Effector CD4-positive, alpha-beta T cell (primary cell): ENCODE measurements at places on chromosomes 11 and 22.
A peak's percentile ranks its signal among the peaks of the same experiment; 100 is the strongest.

- DNase-seq = no peak
These were observed 208.1 kb upstream of the CADM1 start for GRCh38 chr11:115712296-115712695.

GRCh38 chr22:49712195-49712791, 115.4 kb downstream of the BRD1 start:
- DNase-seq = no peak

- DNase-seq = no peak
These were observed 45.9 kb upstream of the SYT7 start for GRCh38 chr11:61626580-61627380.

- DNase-seq = no peak
These were observed 48.5 kb downstream of the TPCN2 start for GRCh38 chr11:69097263-69097662.

DNA sequence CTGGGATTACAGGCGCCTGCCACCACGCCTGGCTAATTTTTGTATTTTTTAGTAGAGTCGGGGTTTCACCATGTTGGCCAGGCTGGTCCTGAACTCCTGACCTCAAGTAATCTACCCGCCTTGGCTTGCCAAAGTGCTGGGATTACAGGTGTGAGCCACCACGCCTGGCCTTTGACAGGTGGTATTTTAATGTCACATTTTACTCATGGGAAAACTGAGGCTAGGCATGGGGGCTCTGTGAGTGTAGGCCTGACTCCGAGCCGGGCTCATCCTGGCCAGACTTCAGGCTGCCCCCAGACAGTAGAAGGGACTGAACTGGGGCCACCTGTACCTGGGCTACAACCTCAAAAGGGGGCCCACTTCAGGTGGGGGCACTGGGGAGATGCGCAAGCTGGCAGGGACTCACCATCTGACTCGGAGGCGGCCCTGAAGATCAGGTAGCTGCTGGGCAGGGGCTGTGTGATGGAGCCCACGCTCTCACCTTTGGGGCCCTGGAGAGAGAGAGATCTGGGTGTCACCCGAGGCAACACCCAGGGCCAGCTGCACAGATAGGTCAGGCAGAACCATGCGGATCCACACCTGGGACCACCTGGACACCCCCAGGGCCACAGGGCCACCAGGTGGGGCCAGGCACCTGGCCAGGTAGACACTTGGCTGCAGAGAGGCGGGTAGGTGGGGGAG, 45.8 kb downstream of the OSBPL5 start:
- DNase-seq = no peak

GRCh38 chr11:104967534-104968354, 630 bp downstream of the CASP4 start:
- no peak for DNase-seq

GRCh38 chr11:35082321-35083180, 56.4 kb upstream of the CD44 start:
- DNase-seq = peak; percentile 79

GRCh38 chr11:94725097-94725496, 43.1 kb upstream of the AMOTL1 start:
- DNase-seq = no peak

DNA sequence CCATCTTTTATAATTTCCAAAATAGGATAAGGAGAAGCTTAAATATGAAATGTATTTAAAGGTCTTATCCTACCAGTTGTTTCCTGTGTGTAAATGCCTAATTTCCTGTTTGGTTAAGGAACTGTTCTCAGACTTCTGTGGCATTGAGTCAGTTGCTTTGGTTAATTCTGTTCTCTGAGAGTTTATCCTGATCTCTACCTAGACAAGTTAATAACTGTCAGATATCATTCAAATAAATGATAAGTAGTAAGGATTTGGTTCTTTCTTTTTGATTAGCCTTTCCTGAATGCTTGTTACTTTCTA, 39.5 kb downstream of the CTNND1 start:
- DNase-seq = no peak

DNA sequence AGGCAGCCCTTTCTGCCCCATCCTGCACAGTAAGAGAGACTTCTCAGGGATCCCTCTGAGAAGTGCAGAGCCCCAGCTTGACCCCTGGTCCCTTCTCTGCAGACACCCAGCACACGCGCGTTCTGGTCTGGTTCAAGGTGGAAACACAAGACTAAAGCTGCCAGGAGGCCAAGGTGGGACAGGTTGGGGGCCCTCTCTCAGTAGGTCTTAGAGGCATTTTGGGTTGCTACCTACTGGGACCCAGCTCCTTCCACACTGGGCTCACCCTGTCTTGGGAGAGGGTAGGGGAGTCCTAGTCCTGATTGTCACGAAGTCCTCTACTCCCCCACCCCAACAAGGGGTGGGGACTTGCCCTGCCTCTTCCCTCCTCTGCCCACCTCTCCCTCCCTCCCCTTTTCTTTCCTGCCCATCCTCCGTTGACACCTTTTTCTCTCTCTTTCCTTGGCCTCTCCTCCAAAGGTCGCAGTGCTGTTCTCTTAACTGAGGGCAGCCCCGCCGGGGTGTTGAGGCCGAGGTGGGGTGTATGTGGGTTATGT, 763 bp upstream of the SOX10 start:
- no peak for DNase-seq

GRCh38 chr11:30697032-30697431, 110.9 kb upstream of the MPPED2 start:
- DNase-seq = no peak

DNA sequence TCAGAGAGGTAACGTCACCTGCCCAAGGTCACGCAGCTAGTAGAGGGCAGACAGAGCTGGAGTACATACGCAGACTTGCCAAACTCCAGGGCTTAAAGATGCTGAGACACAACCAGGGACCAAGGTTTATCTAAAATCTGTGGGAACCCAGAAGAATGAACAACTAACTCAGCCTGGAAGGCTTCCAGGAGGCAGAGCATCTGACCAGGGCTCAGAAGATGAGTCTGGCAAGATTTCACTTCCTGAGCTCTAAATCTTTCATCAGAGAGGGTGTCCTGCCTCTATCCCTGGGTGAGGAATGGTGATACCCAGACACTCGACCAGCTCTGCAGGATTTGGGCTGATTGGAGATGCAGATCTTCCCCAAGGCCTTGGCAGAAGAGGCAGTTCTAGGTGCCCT, 9.1 kb downstream of the GAL3ST1 start:
- DNase-seq = no peak

GRCh38 chr11:132840191-132840590, 692.1 kb downstream of the OPCML start:
- DNase-seq = no peak

DNA sequence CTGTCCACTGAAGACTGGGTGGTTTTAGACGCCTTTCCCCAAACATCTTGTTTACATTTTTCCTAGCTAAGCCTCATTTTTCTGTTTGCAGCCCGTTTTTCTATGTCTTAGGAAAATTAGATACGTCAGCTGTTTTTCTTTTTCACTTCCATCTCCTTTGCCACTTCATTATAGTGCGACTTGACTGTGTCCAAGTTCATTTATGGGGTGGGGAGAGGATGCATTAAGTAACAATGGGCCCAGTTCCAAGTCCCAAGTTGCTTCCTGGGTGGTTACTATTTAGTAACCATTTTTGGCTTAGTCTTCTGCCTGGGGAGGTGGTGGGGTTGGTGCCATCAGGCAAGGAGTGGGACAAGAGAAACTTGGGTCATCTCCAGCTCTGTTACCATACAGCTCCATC, 83.0 kb downstream of the TRAF6 start:
- no peak for DNase-seq

DNA sequence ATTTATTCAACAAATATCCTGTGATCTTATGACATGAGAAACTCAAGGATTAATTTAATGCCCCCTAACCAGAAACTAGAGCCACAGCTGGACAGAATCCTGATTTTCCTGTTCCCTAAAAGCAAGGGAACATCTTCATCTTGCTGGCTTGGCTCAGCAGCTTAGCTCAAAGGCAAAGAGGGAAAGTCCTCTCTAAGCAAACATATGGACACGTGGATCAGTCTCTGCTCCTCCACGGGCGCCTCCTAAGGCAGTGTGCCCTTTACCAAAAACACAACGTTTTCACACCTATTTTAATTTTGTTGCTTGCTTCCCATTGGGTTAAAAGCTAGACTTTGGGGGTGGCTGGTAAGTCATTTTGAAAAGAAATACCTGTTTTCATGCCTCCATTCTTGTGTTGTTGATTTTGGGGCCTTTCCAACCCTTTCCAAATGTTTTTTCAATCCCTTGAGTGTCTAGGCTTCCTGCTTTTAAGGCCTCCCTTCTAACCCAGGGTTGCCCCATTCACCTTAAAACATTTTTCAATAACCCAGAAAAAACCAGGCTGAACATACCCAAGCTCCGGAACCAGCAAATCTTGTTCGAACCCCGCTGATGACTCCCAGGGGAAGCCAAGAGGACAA, 15.5 kb downstream of the SLC1A2 start:
- DNase-seq = no peak

- DNase-seq = no peak
These were observed 23.9 kb upstream of the TFIP11 start for GRCh38 chr22:26536056-26536761.

GRCh38 chr11:19615341-19616183, 97.1 kb upstream of the NAV2 start:
- no peak for DNase-seq
